ENCODE measurements at places on chromosomes 1 and 21. TPM values are rescaled to one million over a fixed set of nuclear protein-coding genes. Genes with fewer than 3 reads are reported as not detected.

DNA sequence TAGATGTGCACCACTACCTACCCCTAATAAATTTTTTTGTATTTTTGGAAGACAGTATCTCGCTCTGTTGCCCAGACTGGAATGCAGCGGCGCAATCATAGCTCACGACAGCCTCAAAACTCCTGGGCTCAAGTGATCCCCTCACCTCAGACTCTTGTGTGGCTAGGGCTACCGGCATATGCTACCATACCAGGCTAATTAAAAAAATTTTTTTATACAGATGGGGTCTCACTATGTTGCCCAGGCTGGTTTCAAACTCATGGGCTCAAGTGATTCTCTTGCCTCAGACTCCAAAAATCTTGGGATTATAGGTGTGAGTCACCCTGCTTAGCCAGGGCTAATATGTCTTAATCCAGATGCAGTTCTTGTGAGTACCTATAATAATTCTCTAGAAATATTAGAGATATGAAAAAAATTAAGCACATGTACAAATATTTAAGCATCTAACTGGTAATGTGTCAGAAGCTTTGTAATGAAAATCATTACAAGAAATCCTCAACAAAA, 9.5 kb downstream of the SORT1 start:
- no peak overlapping the region for H3K4me3 ChIP-seq
- peaks cover 10% of the 10 kb centered on the region for H3K36me3 ChIP-seq
- H3K4me1 ChIP-seq, result peaks cover 35% of the 10 kb centered on the region
- H3K27me3 ChIP-seq, result no peaks in the 10 kb centered on the region

GRCh38 chr1:235642011-235642942, 7.3 kb downstream of the GNG4 start:
- H3K4me1 ChIP-seq, result peaks cover 57% of the 10 kb centered on the region
- no peaks in the 10 kb centered on the region for H3K36me3 ChIP-seq
- peak overlapping the region; percentile 97 for H3K27ac ChIP-seq

- 0 out of 2 replicates have a peak overlapping the region, but pooled peaks have one; percentile 2 for H3K27ac ChIP-seq
- no peak for DNase-seq
- no peaks in the 10 kb centered on the region for H3K27me3 ChIP-seq
- no peaks in the 10 kb centered on the region for H3K4me1 ChIP-seq
Measured at GRCh38 chr1:45375104-45376090, 35.2 kb upstream of the MUTYH start.

DNA sequence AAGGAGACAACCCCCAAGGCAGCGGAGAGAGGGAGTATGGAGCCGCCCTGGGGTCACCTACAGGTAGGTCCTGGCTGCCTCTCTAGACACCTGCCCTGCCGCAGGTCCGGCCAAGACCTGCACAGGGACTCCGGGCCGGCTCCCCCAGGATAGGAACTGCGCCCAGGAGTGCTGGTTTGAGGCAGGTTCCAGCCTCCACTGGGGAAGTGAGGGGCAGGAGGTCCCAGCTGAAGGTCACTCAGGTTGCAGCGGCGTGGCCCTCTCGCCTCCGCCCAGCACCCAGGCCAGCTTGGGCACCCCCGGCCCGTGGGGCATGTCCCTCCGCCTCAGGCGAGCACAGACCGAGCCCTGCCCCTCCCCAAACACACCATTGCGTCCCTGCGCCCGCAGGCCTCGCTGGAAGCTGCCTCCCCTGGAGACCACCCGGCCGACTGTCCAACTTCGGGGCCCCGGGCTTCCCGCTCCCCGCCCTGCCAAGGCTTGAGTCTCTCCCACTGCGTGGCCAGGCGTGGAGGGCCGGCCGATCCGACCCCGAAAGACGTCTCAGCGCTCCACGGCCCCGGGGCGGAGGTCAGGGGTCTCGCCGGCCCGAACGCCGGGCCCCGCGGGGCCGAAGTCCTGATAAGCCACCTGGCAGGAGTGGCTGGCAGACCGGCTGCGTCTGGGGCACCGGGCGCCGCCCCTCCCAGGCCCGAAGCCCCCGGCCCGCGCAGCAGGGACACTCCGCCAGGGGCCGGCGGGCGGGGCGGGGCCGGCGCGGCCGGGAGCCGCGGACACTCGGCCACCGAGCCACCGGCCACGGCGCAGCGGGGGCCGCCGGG, 1.4 kb upstream of the SKI start:
- peaks cover 22% of the 10 kb centered on the region for H3K4me1 ChIP-seq
- H3K27ac ChIP-seq, result no peak overlapping the region
- peak overlapping the region; percentile 66 for H3K4me3 ChIP-seq
- DNase-seq, result peak; percentile 53
- H3K36me3 ChIP-seq, result no peaks in the 10 kb centered on the region

Gene VANGL2
- 69.7 TPM for total RNA-seq

Gene TMED5
- total RNA-seq, result 25.1 TPM

GRCh38 chr21:15222707-15223106, 157.9 kb upstream of the NRIP1 start:
- H3K4me1 ChIP-seq, result peaks cover 27% of the 10 kb centered on the region
- no peak for DNase-seq
- no peak overlapping the region for H3K27ac ChIP-seq
- no peak overlapping the region for H3K4me3 ChIP-seq
- H3K36me3 ChIP-seq, result no peaks in the 10 kb centered on the region

DNA sequence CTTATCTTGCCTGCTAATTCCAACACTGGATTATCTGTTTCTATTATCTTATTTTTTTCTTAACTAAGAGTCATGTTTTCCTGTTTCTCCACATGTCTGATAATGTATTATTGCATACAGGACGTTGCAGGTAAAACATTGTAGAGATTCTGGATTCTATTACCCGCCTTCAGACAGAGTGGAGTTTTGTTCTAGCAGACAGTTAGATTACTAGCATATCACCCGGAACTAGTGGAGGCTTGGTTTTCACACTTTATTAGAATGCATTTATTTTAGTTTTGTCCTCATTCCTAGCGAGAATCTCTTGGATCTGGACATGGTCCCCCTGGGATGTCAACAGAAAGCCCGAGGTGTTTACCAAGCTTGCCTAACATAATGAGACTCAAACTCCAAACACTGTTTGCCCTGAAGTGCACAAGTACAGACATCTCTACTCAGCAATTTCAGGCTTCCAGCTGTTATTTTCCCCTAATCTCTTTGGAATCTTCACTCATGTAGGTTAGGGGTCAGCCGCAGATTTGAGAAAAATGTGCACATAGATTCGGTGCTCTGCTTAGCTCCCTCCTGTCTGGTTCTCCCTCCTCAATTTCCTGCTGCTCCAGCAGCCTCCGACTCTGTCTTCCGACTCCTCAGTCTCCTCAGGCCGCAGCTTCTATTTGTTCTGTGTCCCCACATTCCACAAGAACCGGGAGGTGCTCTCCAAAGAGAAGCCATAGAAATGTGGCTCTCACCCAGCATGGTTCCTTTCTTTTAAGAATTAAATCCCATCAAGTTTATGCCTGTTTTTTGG, 36.8 kb upstream of the PTPRF start:
- peak overlapping the region; percentile 10 for H3K27ac ChIP-seq
- H3K36me3 ChIP-seq, result 0 out of 2 replicates have a peak, but pooled peaks cover 5% of the 10 kb centered on the region
- H3K27me3 ChIP-seq, result peaks cover 11% of the 10 kb centered on the region
- peak overlapping the region; percentile 1 for H3K4me3 ChIP-seq
- peak; percentile 35 for DNase-seq
- H3K4me1 ChIP-seq, result peaks cover 18% of the 10 kb centered on the region

- peaks cover 9% of the 10 kb centered on the region for H3K4me1 ChIP-seq
- no peak for DNase-seq
- no peaks in the 10 kb centered on the region for H3K27me3 ChIP-seq
- peaks cover 13% of the 10 kb centered on the region for H3K36me3 ChIP-seq
- no peak overlapping the region for H3K4me3 ChIP-seq
Measured at GRCh38 chr1:231558708-231559185, 30.3 kb downstream of the TSNAX start.

- no peak overlapping the region for H3K27ac ChIP-seq
- H3K4me3 ChIP-seq, result peak overlapping the region; percentile 76
- peaks cover 44% of the 10 kb centered on the region for H3K36me3 ChIP-seq
- H3K4me1 ChIP-seq, result peaks cover 67% of the 10 kb centered on the region
Measured at GRCh38 chr1:17437580-17438317, 1.7 kb downstream of the RCC2 start.

- H3K36me3 ChIP-seq, result no peaks in the 10 kb centered on the region
- peaks cover 64% of the 10 kb centered on the region for H3K4me1 ChIP-seq
- H3K27me3 ChIP-seq, result peaks cover 7% of the 10 kb centered on the region
- no peak overlapping the region for H3K4me3 ChIP-seq
- DNase-seq, result no peak
Measured at GRCh38 chr1:94325377-94326302, 88.3 kb upstream of the ARHGAP29 start.

DNA sequence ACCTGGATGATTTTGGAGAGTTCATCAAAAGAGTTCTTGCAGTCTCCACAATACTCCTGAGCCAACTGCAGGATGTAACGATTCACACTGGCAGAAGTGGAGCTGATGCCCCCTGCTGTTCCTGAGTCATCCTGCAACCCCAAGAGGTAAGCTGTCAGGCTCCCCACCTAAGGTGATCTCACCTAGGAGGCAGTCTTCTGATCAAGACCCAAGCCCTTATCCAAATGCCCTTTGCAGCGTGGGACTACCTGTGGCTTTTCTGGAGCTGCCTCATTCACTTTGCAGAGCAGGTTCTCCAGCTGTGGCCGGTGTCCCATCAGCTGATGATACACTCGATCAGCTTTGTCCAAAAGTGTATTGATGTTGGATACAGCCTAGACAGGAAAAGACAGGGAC, 96.4 kb downstream of the UBR4 start:
- DNase-seq, result no peak
- H3K36me3 ChIP-seq, result peaks cover 93% of the 10 kb centered on the region
- no peak overlapping the region for H3K27ac ChIP-seq

Gene PCNT
- 41.0 TPM for total RNA-seq

Gene LCE2A
- not detected for total RNA-seq

- DNase-seq, result no peak
- H3K27me3 ChIP-seq, result peaks cover 2% of the 10 kb centered on the region
Measured at GRCh38 chr21:23374155-23374554, 2233.1 kb downstream of the MRPL39 start.

Gene EFNA3
- 12.5 TPM for total RNA-seq

Gene C1QC
- 0.21 TPM for total RNA-seq

- H3K27ac ChIP-seq, result no peak overlapping the region
- H3K27me3 ChIP-seq, result no peaks in the 10 kb centered on the region
- peaks cover 29% of the 10 kb centered on the region for H3K4me1 ChIP-seq
- no peak for DNase-seq
- H3K4me3 ChIP-seq, result no peak overlapping the region
- H3K36me3 ChIP-seq, result no peaks in the 10 kb centered on the region
Measured at GRCh38 chr1:25758466-25759070, 41.4 kb upstream of the SELENON start.

DNA sequence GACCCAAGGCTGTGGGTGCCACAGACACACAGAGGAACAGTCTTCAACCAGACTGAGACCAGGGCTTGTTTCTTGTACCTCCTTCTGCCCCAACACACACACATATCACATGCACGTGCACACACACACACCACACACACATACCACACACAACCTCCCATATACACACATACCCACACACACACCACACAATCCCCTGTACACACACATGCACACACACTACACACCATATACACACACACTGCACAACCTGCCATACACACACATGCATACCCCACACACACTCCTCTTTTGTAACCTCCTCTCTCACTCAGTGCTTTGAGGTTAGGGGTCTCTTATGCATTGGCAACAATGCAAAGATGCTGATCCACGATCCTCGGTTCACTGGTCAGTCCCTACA, 217.0 kb downstream of the AJAP1 start:
- no peak overlapping the region for H3K27ac ChIP-seq
- no peak overlapping the region for H3K4me3 ChIP-seq
- H3K27me3 ChIP-seq, result peaks cover 20% of the 10 kb centered on the region
- H3K36me3 ChIP-seq, result peaks cover 76% of the 10 kb centered on the region

Gene OR2T29
- not detected for total RNA-seq

- H3K27ac ChIP-seq, result no peak overlapping the region
- H3K4me1 ChIP-seq, result no peaks in the 10 kb centered on the region
- H3K4me3 ChIP-seq, result no peak overlapping the region
- no peak for DNase-seq
- no peaks in the 10 kb centered on the region for H3K27me3 ChIP-seq
Measured at GRCh38 chr1:162538815-162539431, 22.6 kb upstream of the UAP1 start.

GRCh38 chr1:18452550-18452949, 28.2 kb upstream of the KLHDC7A start:
- H3K4me3 ChIP-seq, result no peak overlapping the region
- peaks cover 32% of the 10 kb centered on the region for H3K4me1 ChIP-seq
- no peak for DNase-seq
- no peaks in the 10 kb centered on the region for H3K36me3 ChIP-seq

- peaks cover 28% of the 10 kb centered on the region for H3K4me1 ChIP-seq
- H3K27me3 ChIP-seq, result no peaks in the 10 kb centered on the region
- H3K27ac ChIP-seq, result no peak overlapping the region
- H3K36me3 ChIP-seq, result no peaks in the 10 kb centered on the region
Measured at GRCh38 chr21:40967771-40968170, 120.8 kb upstream of the DSCAM start.

Gene EDARADD
- total RNA-seq, result 4.5 TPM

GRCh38 chr1:246280551-246280950, 226.5 kb downstream of the SMYD3 start:
- no peak overlapping the region for H3K27ac ChIP-seq
- no peaks in the 10 kb centered on the region for H3K27me3 ChIP-seq
- peaks cover 22% of the 10 kb centered on the region for H3K4me1 ChIP-seq
- H3K4me3 ChIP-seq, result no peak overlapping the region

Gene SFN
- total RNA-seq, result 14.3 TPM

DNA sequence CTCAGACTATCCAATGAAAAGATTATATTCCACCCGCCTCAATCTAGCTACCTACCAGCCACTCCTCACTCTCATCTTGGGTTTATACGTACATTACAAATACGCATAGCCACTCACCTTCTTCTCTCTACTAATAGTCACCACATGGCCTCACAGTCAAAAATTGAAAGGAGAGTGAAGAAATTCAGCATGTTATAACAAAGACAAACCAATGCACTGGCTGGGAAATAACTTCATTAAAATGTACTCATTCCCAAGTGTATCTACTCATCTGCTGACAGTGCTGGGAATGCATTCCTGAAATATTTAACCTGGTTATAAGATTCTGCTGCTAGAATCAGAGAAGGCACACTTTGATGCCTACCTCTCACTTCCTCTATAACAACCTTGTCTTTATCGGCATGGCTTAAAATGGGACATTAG, 6.5 kb downstream of the ZNF644 start:
- H3K36me3 ChIP-seq, result peaks cover 32% of the 10 kb centered on the region
- H3K27ac ChIP-seq, result peak overlapping the region; percentile 77
- peaks cover 75% of the 10 kb centered on the region for H3K4me1 ChIP-seq
- H3K4me3 ChIP-seq, result no peak overlapping the region
- no peak for DNase-seq

GRCh38 chr1:115949156-115949555, 27.2 kb upstream of the SLC22A15 start:
- no peaks in the 10 kb centered on the region for H3K36me3 ChIP-seq
- H3K4me3 ChIP-seq, result no peak overlapping the region
- H3K27me3 ChIP-seq, result no peaks in the 10 kb centered on the region
- peaks cover 36% of the 10 kb centered on the region for H3K4me1 ChIP-seq
- DNase-seq, result no peak
- no peak overlapping the region for H3K27ac ChIP-seq

Gene PCP4
- 2.1 TPM for total RNA-seq

DNA sequence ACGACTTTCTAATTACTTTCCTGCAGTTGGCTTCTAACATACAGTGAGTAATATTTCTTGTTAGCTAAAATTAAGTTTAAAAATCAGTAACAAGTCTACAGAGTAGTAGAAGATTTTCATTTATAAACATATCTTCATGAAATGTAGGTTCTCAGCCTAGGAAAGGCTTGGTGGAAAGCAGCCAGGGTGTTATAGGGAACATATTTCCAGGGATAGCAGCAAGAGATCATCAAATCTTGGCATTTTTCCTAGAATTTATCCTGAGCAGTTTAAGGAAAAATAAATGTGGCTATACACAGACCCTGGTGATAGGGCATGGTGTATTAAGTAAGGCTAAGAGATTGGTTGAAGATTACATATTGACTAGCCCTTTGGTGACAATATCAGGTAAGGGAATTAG, 203.5 kb upstream of the NEGR1 start:
- DNase-seq, result no peak
- H3K4me3 ChIP-seq, result no peak overlapping the region
- H3K27ac ChIP-seq, result no peak overlapping the region
- H3K27me3 ChIP-seq, result no peaks in the 10 kb centered on the region
